ENCODE measurements at places on chromosomes 3 and 15. TPM values are rescaled to one million over a fixed set of nuclear protein-coding genes. Genes with fewer than 3 reads are reported as not detected.
A peak's percentile ranks its signal among the peaks of the same experiment; 100 is the strongest.

DNA sequence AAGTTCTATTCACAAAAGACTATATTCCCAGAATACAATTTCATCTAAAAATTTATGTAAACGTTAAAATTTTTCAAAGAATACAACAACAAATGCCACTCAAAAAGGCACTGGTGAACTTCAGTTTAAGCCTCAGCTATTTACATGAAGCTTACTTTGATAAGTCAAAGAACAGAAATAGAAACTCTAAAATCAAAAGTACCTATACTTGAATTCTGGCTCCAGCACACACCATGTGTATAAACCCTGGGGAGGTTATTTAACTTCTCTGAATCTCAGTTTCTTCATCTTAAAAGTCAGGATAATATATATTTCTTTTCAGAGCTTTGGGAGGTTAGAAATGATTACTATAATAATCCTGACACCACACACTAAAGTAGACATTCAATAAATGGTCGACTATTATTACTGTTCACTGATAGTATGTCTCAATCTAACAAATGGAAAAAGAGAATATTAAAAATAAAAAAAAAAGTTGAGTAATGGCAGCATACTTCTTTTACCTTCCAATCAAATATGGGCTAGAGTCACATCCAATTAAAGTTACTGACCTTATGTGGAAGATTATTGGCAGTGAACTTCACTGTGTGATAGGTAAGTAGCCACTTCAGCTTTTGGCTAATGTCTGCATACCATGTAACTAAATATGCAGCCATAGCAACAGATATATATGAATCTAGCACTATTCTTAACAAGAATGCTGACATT lies 248.4 kb downstream of the ISL2 start:
- DNase-seq, result no peak

DNA sequence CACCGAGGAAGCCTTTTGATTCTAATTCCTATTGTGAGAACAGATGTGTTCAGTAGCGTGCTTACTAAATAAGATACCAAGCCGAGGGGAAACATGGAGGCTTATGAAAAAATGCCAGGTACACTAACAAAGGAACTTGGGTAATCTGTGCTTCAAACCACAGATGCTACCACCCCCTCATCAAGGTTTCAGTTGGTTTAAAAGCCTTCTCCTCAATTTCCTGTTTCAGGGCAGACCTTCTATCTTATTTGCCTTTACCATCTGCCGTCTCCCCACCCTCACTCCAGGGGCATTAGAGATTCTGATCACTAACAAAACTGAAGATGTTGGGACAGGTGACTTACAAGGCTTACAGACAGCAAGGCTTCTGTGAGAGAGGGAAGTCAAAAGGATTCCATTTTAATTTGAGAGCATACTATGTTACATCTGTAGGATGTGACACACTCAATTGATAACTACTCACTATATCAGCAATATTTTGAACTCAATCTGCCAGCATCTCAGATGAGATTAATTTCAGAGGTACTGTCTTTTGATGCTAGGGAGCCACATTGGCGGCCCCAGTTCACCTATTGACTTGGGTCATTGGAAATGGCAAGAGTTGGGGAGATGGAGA lies 60.6 kb upstream of the PLCL2 start:
- no peak for DNase-seq

COPS2 gene
- total RNA-seq, result 117 TPM

DNA sequence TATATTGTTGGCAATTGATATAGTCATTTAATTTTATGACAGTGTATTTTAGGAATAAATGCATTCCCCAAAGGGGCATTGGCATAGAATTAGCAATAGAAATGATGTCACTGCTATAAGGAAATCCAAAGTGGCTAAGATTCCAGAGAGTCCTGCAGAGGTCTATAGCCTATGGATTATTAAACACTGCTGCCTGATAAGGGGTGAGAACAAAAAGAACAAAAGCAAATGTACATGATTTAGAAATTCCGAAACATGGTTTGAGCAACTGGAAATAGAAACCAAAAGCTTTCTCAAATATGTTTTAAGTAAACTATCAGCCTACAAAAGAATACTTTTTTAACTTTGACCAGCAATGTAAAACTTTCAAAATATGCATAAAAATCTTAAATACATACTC lies 280.1 kb upstream of the RASGRP1 start:
- peak; percentile 47 for DNase-seq

CLSTN2 gene
- 2.4 TPM for total RNA-seq

GRCh38 chr15:26103002-26103404 lies 239.9 kb upstream of the ATP10A start:
- DNase-seq, result no peak

GRCh38 chr15:80701676-80702311 lies 6.7 kb downstream of the ABHD17C start:
- peak; percentile 70 for DNase-seq

DNA sequence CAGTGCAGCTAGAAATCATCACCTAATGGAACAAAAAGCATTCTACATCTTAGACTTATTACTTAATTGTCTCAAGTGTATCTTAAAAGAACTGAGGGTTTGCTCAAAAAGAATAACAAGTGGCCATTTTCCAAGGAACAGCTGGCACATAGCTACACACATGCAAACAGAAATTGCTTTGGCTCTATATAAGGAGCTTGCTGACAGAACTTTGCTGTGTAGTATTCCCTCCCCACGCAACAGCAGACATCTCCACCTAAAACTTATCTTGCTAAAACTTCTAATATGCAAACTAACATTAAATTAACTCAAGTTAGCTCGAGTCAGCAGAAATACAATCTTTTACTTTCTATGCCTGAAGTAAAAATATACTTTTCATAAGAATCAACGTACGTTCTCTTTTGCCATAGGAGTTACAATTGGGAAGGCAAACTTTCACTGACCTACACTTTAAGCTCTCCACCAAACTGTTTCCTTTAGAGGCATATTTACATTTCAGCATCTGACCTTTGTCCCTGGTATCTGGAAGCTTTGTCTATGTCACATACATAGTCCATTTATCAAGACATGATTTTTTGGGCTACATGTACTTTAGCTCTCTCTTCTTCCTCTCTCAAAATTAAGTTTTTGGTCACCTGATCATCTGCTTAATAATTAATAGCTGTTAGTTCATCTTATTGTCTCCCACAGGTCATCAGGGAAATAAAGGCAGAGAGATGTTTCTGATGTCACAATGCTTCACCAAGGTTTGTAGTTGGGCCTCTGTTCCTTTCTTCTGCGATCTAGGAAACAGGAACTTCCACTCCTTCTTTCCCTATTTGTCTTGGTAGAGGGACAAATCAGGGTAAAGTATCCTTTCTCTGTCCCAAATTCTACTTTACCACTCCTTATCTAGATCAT lies 163.4 kb upstream of the AGTR1 start:
- DNase-seq, result no peak

MKRN2OS gene
- total RNA-seq, result not detected

GRCh38 chr3:129474984-129475804 lies 35.2 kb downstream of the IFT122 start:
- no peak for DNase-seq

SRPRB gene
- 20.3 TPM for total RNA-seq

DNA sequence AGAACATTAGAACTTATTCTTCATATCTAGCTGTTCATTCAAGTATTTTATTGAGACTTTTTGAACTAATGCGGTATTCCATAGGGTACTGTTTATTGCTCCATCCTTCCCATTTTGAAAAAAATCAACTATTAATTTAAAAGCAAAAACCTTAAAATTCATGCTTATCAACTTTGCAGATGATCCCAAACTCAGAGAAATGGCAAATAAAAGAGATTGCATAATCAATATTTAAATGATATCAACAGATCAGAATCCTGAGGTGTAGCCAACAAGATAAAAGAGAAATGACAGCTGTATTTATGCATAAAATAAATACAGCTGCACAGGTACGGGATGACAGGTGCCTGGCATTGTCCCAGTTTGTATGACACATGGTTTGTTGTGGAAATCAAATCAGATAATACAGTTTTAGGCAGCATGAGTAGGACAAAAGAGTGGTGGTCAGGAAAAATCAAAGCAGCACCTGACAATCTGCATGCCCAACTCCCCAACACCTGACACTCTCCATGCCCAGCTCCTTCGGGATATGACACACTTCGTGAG lies 42.4 kb upstream of the CMTM8 start:
- DNase-seq, result no peak

SHF gene
- total RNA-seq, result 4.6 TPM

CXCR6 gene
- total RNA-seq, result 2.4 TPM

CPLX3 gene
- total RNA-seq, result not detected

GRCh38 chr3:46931631-46932331 lies 44.8 kb downstream of the CCDC12 start:
- peak; percentile 66 for DNase-seq

APOD gene
- total RNA-seq, result 4.7 TPM

GRCh38 chr15:79192462-79193036 lies 90.0 kb upstream of the ANKRD34C start:
- peak; percentile 2 for DNase-seq

DNA sequence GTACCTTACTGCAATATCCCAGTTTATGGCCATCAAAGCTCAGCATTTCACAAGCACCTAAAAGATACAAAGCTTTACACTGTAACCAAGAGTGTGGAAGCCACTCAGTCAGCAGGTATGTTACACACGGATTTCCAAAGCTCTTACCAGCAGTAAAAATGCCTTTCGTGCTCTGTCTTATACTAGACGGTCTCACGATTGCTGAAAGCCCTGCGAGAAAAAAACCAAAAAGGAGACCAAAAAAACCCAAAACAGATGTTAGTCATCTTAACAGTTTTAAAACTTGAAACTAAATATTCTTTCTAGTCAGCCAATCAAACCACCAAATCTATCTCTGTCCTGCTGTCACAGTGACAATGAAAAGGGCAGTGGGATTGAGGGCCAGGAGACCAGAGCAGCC lies 39.0 kb downstream of the TAMM41 start:
- peak; percentile 55 for DNase-seq

DNA sequence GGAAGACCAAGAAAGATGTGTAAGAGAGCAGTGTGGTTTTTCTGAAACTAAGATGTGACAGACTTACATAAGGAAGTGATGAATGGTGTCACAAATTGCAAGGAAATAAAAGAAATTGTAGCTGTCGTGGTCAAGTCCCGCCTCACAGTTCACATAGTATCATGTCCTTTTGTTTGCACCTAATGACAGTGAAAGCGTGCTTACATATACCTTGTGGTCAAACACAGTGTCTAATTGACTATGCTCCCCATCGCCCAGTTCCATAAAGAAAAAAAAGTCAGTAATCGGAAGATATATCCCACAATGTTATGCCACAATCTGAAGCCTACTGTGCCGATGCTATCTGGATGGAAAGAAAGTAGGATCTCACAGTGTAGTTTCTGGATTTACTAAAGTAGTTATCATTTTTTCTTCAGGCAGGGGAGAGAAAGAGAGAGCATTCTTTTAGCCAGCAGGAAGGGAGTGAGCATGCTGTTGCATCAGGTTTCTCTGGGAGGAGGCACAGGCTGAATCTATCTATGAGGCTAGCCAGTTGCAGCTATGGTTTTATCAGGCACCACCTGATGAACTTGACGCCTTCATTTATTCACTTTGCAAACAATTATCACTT lies 9.8 kb upstream of the PLSCR1 start:
- DNase-seq, result no peak

HEG1 gene
- total RNA-seq, result 90.4 TPM

KNG1 gene
- 0.15 TPM for total RNA-seq

TTLL13 gene
- 1.4 TPM for total RNA-seq

- DNase-seq, result no peak
Measured at GRCh38 chr3:123621850-123622189, 37.0 kb upstream of the HACD2 start.

DNA sequence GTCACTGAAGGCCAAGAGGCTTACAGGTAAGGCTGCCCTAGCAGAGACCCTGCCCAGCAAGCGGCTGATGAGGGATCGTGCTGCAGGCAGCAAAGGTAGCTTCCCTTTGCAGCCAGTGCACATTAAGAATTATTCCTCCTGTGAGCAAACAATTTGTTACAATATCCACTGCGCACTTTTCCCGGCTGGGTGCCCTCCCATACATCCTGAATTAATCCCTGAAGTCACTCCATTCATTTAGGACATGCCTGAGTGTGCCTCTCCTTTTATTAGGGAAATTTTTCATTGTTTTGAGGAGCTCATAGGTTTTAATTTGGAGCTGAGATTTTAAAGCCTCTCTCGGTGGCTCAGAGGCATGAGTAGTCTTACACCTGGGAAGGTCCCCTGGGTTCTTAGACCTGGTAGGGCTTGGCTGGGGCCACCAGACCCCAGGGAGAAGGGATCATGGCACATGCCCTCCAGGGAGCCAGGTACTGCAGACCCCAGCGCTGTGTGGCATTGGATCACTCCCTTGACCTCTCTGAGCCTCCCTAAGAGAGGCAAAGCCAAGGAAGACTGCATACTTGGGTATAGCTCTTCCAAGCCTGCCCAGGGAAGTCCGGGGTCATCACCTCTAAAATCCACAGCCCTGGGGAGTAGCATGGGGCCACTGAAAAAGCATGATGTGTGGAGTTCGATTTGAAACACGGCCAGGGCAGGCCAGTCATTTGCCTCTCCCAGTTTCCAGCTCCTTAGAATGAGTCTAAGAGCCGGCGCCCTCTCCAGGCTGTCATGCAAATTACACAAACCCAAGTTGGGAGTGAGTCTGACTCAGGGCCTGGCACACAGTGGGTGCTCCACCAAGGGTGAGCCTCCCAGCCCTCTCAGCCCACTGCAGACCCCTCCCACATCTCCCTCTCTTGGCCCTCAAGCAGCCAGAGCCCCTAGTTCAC lies 151.9 kb upstream of the LINGO1 start:
- no peak for DNase-seq

- DNase-seq, result peak; percentile 90
Measured at GRCh38 chr3:16484216-16484615, 29.3 kb downstream of the RFTN1 start.

- DNase-seq, result no peak
Measured at GRCh38 chr3:29409409-29409808, 128.5 kb downstream of the RBMS3 start.

SAMD7 gene
- not detected for total RNA-seq

GRCh38 chr3:176490357-176490756 lies 706.9 kb downstream of the TBL1XR1 start:
- no peak for DNase-seq

- no peak for DNase-seq
Measured at GRCh38 chr3:39990532-39990931, 181.1 kb downstream of the MYRIP start.

FBLN2 gene
- 43.4 TPM for total RNA-seq

ZNF860 gene
- total RNA-seq, result 2.4 TPM

DNA sequence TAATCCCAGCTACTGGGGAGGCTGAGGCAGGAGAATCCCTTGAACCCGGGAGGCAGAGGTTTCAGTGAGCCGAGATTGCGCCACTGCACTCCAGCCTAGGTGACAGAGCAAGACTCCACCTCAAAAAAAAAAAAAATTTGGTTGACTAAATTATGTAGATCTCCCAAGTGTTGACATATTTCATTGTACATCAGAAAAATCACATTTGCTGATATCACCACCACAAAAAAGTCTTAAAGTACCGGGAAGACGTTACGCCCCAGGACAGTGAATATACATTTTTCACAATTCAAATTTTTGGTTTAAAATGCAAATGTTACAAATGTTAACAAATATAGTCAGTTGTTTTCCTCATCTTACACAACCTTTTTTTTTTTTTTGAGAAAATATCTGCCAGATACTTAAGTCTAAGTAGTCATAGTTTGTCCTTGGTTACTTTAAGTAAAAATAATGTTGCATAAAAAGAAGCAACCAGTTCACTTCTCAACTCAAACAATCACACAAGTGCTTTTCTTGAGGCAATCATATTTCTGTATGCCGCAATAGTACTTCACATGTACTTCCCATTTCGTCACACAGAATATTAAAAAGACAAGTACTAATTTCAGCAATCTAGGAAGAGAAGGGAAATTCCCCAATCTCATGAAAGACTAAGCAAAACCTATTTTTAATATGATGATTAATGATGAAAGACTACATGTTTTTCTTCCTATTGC lies 41.0 kb upstream of the TCF12 start:
- DNase-seq, result no peak

Data from lung (tissue), 17 donors.